Mammary microvascular endothelial cell (primary cell): ENCODE measurements at places on chromosomes 11 and 22. TPM values are rescaled to one million over a fixed set of nuclear protein-coding genes. Genes with fewer than 3 reads are reported as not detected.

Gene ART1
- not detected in 2 replicates for total RNA-seq

Gene KCNJ11
- 0.30 and 0.67 TPM in 2 replicates for total RNA-seq

Gene MEI1
- 0.54 and 2.2 TPM in 2 replicates for total RNA-seq

Gene MUC2
- not detected in 2 replicates for total RNA-seq

Gene MS4A12
- not detected in 2 replicates for total RNA-seq

Gene SLC5A4
- total RNA-seq: 0.20 and 1.1 TPM in 2 replicates

Gene DGAT2
- 0.44 and 2.5 TPM in 2 replicates for total RNA-seq

Gene ACR
- 0.40 TPM in 1 of 2 replicates, not detected in the other for total RNA-seq

Gene SAA4
- total RNA-seq: not detected in 2 replicates

Gene SCN2B
- total RNA-seq: not detected in 2 replicates

Gene APOL3
- 115 and 119 TPM in 2 replicates for total RNA-seq

Gene INCENP
- 33.3 and 46.4 TPM in 2 replicates for total RNA-seq

Gene PYGM
- total RNA-seq: 0.25 TPM in 1 of 2 replicates, not detected in the other

Gene LRRC32
- 129 and 139 TPM in 2 replicates for total RNA-seq

Gene GGTLC2
- not detected in 2 replicates for total RNA-seq

Gene ANO9
- total RNA-seq: 0.20 and 0.89 TPM in 2 replicates

Gene SLCO2B1
- 0.15 and 0.60 TPM in 2 replicates for total RNA-seq
